ENCODE measurements at places on chromosomes 11 and 22.

- peak; percentile 71 for DNase-seq
Observed at GRCh38 chr11:13009921-13010748, 1.0 kb downstream of the RASSF10 start.

- no peak for DNase-seq
Observed at GRCh38 chr11:124879493-124880289, 14.5 kb downstream of the ROBO3 start.

GRCh38 chr22:23763579-23763945, 772 bp downstream of the C22orf15 start:
- no peak for DNase-seq

DNA sequence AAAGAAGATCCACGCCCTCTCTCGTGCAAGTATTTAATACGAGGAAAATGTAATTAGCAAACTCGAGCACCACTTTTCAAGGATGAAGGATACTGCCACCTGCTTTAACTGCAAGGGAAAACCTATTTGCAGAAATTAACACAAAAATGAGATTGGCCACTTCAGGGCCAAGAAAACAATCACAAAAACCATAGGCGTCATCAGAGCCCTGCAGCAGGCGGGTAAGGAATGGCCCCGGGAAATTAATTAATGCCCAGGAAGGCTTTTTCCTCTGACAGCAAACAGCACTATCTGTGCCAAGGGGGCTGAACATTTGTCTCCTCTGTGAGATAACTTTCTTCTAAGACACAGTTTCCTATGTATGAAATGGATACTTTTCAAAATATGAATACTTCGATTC, 255.7 kb downstream of the CTTN start:
- DNase-seq, result no peak

DNA sequence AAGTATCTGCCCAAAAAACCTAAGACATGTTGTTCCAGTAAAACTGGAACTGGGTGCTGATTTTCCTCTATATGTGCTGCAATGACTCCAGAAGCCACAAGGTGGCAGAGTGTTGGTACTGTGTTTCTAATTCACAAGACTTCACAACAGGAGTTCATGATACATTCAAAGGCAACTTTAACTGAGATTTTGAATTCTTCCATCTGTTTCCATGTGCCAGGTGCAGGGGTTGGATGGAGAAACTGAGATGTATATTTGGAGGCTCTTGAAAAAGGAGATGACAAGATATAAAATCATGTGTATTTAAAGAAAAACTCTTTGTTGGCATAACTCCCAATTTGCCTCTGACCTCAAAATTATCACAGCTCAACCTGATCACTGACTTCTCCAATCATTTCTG, 1098.6 kb upstream of the CCDC90B start:
- DNase-seq, result peak; percentile 57

GRCh38 chr22:37464181-37464580, 22.0 kb downstream of the MFNG start:
- DNase-seq, result no peak

- no peak for DNase-seq
Observed at GRCh38 chr11:30452114-30452513, 129.2 kb downstream of the ARL14EP start.

- DNase-seq, result no peak
Observed at GRCh38 chr22:47055921-47056320, 293.5 kb downstream of the TBC1D22A start.

DNA sequence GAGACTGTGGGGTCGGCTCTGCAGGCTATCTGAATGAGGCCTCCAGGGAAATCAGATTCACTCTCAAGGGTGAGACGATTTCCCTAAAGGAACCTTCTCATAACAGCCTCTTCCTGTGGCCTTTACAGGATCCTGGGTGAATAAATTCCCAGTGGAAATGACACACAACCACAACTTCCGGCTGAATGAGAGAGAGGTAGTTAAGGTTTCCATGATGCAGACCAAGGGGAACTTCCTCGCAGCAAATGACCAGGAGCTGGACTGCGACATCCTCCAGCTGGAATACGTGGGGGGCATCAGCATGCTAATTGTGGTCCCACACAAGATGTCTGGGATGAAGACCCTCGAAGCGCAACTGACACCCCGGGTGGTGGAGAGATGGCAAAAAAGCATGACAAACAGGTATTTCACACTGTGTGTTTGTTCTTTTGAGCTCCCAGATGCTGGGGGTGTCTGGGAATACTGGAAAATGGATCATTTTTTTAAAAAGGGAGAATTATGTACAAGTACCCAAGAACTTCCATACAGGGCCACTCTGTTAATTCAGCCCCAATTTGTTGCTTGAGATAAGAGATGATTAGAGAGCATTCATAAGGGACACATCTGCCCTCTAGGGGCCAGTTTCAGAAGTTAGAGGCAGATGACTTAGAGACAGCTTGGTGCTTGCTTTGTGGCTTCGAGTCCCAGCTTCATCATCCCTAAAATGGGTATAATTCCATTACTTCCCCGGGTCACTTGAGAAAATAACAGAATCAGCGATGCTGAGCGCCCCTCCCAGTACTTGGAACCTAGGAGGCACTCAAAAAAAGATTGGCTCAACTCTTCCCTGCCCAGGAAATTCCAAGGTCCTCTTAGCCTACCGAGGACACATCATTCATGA, 10.2 kb downstream of the SERPIND1 start:
- DNase-seq, result peak; percentile 76

- DNase-seq, result no peak
Observed at GRCh38 chr22:24417200-24417599, 10.2 kb upstream of the ADORA2A start.

- peak; percentile 62 for DNase-seq
Observed at GRCh38 chr11:117097389-117098268, 599 bp downstream of the SIK3 start.

GRCh38 chr11:2109541-2110019, 29.6 kb downstream of the IGF2 start:
- no peak for DNase-seq

DNA sequence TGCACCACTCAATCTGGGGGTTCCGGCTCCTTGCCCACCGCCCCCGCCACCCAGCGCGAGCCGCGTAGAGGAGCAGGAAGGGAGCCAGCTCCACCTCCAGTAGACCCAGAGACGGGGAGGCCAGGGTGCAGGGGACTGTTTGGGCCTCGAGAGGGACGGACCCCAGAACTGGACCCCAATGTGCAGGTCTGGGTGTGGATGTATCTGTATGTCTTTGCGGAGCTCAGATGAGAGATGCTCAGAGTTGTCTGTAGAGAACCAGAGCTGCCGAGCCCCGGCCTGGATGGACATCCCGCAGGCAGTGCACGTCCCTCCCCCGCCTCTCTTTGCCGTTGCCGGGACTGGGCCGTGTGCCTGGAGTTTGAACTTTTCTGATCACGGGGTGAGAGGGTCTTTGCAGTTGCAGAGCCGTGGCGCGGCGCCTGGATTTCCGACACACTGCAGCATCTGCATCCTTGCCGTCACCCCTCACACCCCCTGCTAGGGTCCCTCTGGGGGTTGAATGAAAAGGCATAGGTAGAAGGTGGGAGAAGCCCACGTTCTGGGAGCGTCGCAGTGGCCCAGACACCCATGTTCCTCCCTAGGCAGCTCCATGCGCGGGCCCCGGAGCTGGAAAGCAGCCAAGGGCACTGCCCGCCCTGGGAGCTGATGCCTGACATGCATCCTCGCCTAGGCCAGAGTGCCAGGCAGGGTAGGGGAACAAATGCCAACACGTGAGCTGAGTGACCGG, 105.2 kb downstream of the KCNQ1 start:
- DNase-seq, result no peak

DNA sequence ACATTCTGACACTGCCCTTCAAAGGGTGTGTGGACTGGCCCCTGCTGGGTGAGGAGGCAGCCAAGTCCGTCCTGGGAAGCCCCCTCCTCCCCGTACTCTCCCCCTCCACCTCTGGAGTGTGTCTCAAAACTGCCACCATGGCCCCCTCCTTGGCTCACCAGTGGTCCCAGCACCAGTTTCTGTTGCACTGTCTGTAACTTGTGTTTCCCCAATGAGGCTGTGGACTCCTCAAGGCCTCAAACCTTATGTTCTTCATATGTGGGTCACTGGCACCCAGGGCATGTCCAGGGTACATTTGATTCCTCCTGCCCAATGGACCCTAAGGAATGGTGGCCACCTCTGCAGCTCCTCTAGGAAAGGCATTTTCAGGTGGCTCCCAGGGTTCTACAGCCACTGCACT, 6.6 kb upstream of the NPTXR start:
- DNase-seq, result no peak

- no peak for DNase-seq
Observed at GRCh38 chr22:44505796-44506354, 7.8 kb upstream of the RTL6 start.

DNA sequence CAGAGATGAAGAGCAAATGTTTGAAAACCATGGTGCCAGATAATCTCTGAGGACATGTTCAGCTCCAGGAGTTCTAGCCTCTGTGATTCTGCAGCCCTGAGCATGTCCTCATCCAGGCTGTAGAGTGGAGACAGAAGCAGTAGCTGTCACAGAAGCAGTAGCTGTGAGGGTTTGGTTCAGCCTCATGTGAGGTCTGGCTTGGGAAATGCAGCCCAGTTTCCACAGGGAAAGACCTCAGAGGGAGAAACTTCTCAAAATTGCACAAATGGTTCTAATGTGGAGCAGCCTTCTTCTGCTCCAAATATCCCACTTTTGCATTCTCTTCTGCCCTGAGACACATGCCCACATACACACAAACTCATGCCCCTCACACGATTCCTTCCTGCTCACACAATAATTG, 48.4 kb downstream of the DBX1 start:
- DNase-seq, result no peak

GRCh38 chr11:46321757-46322156, 25.5 kb upstream of the DGKZ start:
- DNase-seq, result no peak

DNA sequence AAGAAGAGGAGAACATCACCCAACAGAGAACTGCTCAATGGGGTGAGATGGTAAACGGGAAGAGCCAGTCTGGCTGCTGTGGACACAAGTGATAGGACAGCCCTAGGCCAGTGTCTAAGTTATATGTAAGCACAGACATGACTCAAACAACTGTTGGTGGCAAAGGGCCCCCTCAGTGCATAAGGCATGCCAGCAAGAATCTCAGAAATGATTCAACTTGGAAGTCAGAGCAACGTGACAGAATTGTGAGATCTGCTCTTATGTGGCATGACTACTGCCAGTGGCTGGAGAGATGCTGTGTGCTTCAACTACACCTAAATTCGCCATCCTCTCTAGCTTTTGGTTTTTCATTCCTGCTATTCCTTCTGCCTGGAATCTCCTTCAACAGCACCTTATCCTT, 7.4 kb downstream of the SLN start:
- DNase-seq, result no peak

GRCh38 chr11:43930868-43931716, 11.3 kb upstream of the C11orf96 start:
- no peak for DNase-seq

DNA sequence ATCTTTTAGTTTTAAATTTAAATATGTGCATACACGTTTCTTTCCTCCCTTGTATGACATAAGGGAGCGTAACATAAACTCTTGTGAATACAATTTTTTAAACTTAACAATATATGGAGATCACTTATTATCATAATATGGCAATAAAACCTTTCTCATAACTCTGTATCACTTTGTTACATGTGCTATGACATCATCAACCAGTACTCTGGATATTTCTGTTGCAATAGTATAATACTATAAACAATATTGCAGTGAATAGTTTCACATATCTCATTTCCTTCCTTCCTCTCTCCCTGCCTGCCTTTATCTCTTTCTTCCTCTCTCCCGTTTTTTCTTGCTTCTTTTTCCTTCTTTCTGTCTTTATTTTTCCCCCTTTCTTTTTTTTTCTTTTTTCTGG, 1278.0 kb upstream of the CNTN5 start:
- no peak for DNase-seq

DNA sequence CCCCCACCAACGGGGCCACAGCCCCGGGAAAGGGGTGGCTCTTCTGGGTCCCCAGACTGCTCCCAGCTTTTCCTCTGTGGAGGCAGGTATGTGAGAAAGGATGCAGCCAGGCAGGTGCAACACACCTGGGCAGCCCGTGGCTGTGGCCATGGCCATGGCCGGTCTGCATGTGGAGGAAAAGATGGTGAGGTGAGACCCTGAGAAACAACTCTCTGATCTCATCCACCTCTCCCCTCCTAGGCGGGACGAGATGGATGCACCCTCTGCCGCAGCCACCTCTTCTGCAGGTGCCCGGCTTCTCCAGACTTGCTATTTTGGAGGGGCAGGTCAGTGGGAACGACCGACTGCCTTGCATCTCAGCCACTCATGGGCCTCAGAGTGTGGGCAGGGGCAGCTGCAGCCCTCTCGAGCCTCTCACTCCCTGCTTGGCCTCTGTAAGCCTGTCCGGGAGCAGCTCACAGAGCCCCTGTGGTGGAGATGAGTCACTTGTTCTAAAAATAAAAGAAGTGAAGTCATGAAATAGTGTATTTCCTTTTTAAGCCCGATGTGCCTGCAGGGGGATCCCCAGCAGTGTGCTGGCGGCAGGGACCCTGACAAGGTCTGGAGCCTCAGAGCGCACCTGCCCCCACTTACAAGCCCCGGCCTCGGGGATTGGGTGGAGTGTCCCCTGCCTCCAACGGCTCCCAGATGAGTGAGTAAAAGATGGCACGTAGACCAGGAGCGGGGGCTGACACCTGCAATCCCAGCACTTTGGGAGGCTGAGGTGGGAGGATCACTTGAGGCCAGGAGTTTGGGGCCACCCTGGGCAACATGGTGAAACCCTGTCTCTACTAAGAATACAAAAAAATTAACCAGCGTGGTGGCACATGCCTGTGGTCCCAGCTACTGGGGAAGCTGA, 10.7 kb downstream of the SMIM38 start:
- DNase-seq, result no peak

- no peak for DNase-seq
Observed at GRCh38 chr11:47599902-47600301, 5.7 kb upstream of the C1QTNF4 start.

DNA sequence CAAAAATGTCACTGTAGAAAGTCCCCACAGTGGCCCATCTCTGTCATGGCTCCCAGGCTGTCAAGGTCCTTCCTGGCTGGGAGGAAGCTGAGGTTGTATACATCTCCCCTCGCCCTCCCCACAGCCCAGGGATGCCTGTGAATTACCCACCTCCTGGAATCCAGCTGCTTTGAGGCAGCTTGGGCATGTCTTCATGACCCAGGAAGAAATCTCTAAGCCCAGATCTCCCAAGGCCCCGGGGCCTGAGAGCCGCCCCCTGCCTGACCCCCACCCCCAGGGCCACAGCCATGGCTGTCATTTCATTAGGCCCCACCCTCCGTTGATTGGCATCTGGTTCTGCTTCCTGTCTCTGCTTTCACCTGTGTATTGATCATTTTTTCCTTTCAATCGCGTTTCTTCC, 207.5 kb downstream of the TBC1D22A start:
- DNase-seq, result no peak

- no peak for DNase-seq
Observed at GRCh38 chr11:73072935-73073481, 69.1 kb downstream of the FCHSD2 start.
